ENCODE measurements at places on chromosomes 2 and 18. TPM values are rescaled to one million over a fixed set of nuclear protein-coding genes. Genes with fewer than 3 reads are reported as not detected.

GRCh38 chr2:11687736-11688135 is 17.7 kb upstream of the NTSR2 start:
- no peaks in the 10 kb centered on the region for H3K27me3 ChIP-seq
- H3K36me3 ChIP-seq, result no peaks in the 10 kb centered on the region
- peak overlapping the region; percentile 32 for H3K4me3 ChIP-seq
- peak overlapping the region; percentile 62 for H3K27ac ChIP-seq
- DNase-seq, result no peak
- peaks cover 22% of the 10 kb centered on the region for H3K4me1 ChIP-seq

The UGT1A8 gene
- not detected for total RNA-seq

DNA sequence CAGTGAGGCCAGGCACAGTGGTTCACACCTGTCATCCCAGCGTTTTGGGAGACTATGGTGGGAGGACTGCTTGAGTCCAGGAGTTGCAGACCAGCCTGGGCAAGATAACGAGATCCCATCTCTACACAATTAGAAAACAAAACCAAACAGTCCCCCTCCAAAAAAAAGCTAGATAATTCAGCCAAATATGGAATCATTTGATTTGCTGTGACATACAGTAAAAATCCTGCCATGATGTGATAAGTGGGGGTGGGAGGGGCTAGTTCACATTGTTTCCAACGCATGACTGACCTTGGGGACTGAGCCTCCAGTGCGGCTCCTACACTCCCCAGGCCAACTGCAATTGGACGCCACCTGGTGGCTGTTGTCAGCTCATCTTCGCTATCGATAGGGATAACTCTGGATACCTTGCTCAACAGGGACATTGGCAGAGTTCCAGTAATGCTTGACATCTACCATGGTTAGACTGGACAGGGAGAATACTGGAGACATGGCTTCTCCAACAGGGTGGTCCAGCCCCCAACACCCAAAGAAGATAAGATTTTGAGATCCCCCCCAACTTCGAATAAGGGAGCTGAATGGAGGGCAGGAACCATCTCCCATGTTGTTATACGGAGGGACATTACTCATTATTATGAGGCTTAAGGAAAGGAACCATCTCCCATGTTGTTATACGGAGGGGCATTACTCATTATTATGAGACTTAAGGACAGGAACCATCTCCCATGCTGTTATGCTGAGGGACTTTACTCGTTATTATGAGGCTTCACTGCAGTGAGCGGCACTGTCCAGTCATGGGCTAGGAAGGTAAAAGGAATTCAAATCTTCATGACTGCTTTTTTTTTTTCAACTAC is 135.9 kb downstream of the TGIF1 start:
- H3K27ac ChIP-seq, result no peak overlapping the region
- H3K27me3 ChIP-seq, result no peaks in the 10 kb centered on the region
- H3K4me3 ChIP-seq, result no peak overlapping the region
- H3K36me3 ChIP-seq, result no peaks in the 10 kb centered on the region

DNA sequence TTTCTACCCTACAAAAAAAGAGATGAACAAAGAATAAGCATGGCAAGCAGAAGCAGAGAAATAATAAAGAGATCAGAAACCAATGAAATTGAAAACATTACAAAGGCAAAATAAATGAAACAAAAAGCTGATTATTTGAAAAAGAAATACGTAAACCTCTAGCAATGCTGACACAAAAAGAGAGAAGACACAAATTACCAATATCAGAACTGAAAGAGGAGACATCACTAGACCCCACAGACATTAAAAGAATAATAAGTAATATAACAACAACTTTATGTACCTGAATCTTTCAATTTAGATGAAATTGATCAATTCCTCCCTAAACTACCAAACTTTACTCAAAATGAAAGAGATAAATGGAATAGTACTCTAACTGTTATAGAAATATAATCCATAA is 75.9 kb downstream of the TMEM163 start:
- H3K36me3 ChIP-seq, result no peaks in the 10 kb centered on the region
- no peak overlapping the region for H3K27ac ChIP-seq
- H3K4me3 ChIP-seq, result no peak overlapping the region
- H3K27me3 ChIP-seq, result no peaks in the 10 kb centered on the region
- DNase-seq, result no peak

DNA sequence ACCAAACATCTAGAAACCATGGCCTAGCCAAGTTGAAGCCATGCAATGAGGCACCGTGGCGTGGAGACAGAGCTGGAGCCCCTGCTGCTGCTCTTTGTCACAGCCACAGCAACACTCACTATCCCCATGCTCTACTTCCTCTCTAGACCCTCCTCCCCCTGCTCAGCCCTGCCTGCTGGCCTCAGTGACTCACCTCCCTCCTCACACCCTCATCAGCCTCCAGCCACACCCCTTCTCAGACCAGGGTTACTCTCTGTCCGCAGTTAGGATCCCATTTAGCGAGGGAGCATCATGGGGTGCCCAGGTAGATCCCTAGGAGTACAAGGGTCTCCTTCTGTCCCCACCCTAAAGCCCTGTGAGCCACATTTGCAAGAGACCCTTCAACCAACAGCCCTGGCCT is 25.4 kb upstream of the SOX11 start:
- H3K4me3 ChIP-seq, result no peak overlapping the region
- no peak overlapping the region for H3K27ac ChIP-seq
- no peaks in the 10 kb centered on the region for H3K4me1 ChIP-seq

The HOXD12 gene
- not detected for total RNA-seq

- no peaks in the 10 kb centered on the region for H3K27me3 ChIP-seq
- H3K36me3 ChIP-seq, result peaks cover 14% of the 10 kb centered on the region
- no peak overlapping the region for H3K4me3 ChIP-seq
- peaks cover 28% of the 10 kb centered on the region for H3K4me1 ChIP-seq
Observed at GRCh38 chr2:218733171-218734021, 22.8 kb downstream of the TTLL4 start.

GRCh38 chr2:189233527-189233926 is 54.0 kb upstream of the COL5A2 start:
- H3K27ac ChIP-seq, result no peak overlapping the region
- H3K36me3 ChIP-seq, result no peaks in the 10 kb centered on the region
- no peak overlapping the region for H3K4me3 ChIP-seq
- H3K4me1 ChIP-seq, result no peaks in the 10 kb centered on the region
- H3K27me3 ChIP-seq, result no peaks in the 10 kb centered on the region

DNA sequence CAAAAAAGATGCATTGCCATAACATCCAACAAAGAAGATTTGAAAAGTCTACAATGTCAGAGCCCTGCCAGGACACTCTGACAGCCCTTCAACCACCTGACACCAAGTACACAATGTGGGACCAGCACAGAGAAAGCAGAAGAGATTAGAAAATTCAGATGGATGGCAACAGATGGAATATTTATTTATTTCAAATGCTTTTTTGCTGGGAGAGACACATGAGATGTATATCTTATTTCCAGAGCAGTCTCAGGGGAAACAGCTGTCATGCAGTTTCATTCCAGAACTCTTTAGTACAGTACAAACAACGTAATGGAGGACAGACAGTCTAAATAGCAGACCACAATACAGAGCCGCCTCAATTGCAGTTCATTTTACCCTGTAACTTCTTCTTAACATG is 110.1 kb downstream of the MAIP1 start:
- H3K4me1 ChIP-seq, result no peaks in the 10 kb centered on the region
- no peaks in the 10 kb centered on the region for H3K36me3 ChIP-seq
- DNase-seq, result no peak

DNA sequence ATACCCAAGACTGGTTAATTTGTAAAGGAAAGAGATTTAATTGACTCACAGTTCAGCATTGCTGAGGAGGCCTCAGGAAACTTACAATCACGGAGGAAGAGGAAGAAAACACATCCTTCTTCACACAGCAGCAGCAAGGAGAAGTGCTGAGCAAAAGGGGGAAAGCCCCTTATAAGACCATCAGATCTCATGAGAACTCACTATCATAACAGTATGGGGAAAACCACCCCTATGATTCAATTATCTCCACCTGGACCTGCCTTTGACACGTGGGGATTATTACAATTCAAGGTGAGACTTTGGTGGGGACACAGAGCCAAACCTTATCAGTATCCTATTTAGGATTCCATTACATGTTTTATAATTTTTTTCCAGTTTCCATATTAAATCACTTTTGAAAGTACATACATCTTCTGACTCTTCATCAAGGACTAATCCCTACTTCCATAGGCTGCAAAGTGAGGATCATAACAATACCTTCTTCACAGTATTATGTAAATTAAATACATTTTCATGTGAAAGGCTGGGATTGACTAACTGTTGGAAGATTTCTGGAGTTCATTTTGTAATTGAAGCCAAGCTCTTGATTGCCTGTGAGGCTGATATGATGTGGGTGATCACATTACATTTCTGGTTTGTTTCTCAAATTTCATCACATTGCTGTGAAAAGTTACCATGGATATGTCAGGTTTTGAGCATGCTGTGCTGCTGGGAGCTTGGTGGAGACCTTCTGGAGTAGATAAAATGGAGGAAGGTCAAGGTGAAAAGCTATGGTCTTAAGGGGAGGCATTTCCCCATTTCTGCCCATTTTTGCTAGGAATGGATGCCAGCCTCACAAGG is 31.7 kb upstream of the CERS6 start:
- H3K4me1 ChIP-seq, result no peaks in the 10 kb centered on the region
- DNase-seq, result no peak

The RAD51AP2 gene
- total RNA-seq, result not detected

DNA sequence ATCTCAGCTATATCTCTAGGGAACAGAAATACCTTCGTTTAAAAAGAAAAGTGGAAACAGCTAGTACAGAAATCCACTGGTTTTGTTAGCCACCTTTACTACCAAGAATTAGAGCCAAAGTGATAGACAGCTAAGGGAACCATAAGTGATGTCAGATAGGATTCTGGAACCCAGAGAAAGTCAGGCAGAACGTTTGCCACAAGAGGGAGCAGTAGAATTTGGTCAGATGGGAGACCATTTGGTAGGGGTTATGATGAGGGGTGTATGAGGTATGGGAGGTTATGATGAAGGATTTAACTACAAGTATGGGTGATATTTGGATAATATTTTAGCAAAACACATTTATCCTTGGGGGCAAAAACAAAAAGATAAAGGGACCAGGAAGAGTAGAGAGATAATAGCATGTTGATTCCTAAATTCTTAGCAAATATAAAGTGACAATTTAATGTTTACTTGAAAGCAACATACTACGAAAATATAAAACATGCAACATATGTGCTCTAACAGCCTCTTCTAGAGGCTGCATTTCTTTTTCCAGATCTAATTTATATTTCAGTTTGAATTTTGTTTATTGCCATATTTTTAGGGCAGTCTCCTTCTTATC is 3.3 kb downstream of the SLC8A1 start:
- H3K27me3 ChIP-seq, result no peaks in the 10 kb centered on the region
- no peak overlapping the region for H3K4me3 ChIP-seq
- peak overlapping the region; percentile 91 for H3K27ac ChIP-seq
- peaks cover 10% of the 10 kb centered on the region for H3K36me3 ChIP-seq

- no peak for DNase-seq
- H3K36me3 ChIP-seq, result no peaks in the 10 kb centered on the region
- H3K4me1 ChIP-seq, result peaks cover 32% of the 10 kb centered on the region
- peak overlapping the region; percentile 57 for H3K4me3 ChIP-seq
- no peaks in the 10 kb centered on the region for H3K27me3 ChIP-seq
- no peak overlapping the region for H3K27ac ChIP-seq
Observed at GRCh38 chr2:132668987-132669907, 758 bp downstream of the LYPD1 start.

The MOB4 gene
- total RNA-seq, result 41.5 TPM

DNA sequence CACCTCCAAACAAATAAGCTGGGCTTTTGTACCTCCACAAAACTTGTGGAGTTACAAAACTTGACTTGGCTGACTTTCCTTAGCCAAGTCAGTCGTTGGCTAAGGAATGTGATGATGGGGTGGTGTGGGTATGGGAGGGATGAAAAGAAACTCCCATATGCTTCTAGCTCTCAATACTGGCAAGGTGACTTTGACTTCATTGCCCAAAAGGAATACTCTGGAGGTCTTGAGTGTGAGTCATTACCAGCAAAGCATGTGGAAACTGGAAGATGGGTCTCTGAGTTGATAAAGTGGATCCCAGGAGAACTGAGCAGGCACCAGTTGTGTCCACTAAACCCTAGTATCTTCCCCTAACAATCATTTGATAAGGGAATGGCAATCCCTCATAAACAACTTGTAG is 226.7 kb downstream of the GULP1 start:
- no peak overlapping the region for H3K4me3 ChIP-seq
- no peaks in the 10 kb centered on the region for H3K36me3 ChIP-seq
- H3K27me3 ChIP-seq, result no peaks in the 10 kb centered on the region

- no peak for DNase-seq
- no peaks in the 10 kb centered on the region for H3K4me1 ChIP-seq
- H3K27ac ChIP-seq, result no peak overlapping the region
- no peaks in the 10 kb centered on the region for H3K27me3 ChIP-seq
Observed at GRCh38 chr2:122300758-122301157, 545.3 kb downstream of the TSN start.

DNA sequence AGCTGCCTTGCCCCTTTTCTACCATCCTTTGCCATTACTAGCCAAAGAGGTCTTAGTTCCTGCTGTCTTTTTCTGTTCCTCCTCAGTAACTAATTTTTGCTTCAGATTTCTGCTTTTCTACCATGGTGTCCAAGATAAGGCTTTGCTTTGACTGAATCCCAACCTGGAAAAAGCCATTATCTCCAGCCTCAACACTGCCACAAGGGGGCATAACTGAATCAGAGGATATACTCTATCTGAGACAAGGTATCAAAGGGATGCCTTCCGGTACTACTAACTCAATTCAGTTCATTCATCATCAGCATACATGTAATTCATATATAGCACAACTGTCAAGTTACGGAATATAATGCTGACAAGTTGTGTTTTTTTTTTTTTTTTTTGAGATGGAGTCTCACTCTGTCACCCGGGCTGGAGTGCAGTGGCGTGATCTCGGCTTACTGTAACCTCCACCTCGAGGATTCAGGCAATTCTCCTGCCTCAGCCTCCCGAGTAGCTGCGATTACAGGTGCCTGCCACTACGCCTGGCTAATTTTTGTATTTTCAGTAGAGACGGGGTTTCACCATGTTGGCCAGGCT is 11.4 kb downstream of the OSGEPL1 start:
- DNase-seq, result no peak
- H3K4me1 ChIP-seq, result no peaks in the 10 kb centered on the region
- no peak overlapping the region for H3K4me3 ChIP-seq

DNA sequence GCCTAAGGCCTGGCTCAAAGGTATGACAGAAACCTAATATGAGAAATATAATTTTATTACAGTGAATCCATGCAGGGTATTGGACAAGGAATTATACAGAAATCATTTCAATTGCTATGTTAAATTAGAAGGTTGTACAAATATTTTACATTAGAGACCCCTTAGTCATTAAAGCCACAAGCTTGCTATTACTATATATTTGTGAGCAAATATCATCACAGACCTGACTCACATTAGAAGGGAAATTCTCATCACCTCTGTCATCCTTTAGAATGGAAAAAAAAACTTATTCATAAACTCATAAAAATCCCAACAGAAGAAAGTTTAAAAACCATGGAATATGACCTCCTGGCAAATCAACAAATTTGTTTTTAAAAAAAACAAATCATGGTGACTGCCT is 277.9 kb downstream of the DCC start:
- no peaks in the 10 kb centered on the region for H3K4me1 ChIP-seq
- no peak overlapping the region for H3K27ac ChIP-seq
- H3K27me3 ChIP-seq, result no peaks in the 10 kb centered on the region
- H3K36me3 ChIP-seq, result no peaks in the 10 kb centered on the region

GRCh38 chr2:71129902-71130151 is 202 bp downstream of the MCEE start:
- peak overlapping the region; percentile 87 for H3K4me3 ChIP-seq
- H3K27ac ChIP-seq, result peak overlapping the region; percentile 95
- H3K36me3 ChIP-seq, result peaks cover 18% of the 10 kb centered on the region
- H3K4me1 ChIP-seq, result peaks cover 43% of the 10 kb centered on the region

The PRKAG3 gene
- total RNA-seq, result not detected
